ENCODE measurements at places on chromosomes 2 and 18. TPM values are rescaled to one million over a fixed set of nuclear protein-coding genes. Genes with fewer than 3 reads are reported as not detected.

Gene SCLY
- total RNA-seq, result 8.2 TPM

Gene TFPI
- 18.2 TPM for total RNA-seq

Gene CFAP210
- total RNA-seq, result not detected

Gene HOXD13
- not detected for total RNA-seq

Gene SLC16A14
- total RNA-seq, result 3.1 TPM

Gene EML6
- total RNA-seq, result 1.2 TPM

Gene ATL2
- total RNA-seq, result 31.3 TPM

Gene GBX2
- not detected for total RNA-seq

All from heart left ventricle (tissue), 16 donors.